ENCODE measurements at places on chromosomes 3 and 15.

- DNase-seq = no peak
These were observed 344.2 kb upstream of the PPP2R3A start for GRCh38 chr3:135621184-135621920.

DNA sequence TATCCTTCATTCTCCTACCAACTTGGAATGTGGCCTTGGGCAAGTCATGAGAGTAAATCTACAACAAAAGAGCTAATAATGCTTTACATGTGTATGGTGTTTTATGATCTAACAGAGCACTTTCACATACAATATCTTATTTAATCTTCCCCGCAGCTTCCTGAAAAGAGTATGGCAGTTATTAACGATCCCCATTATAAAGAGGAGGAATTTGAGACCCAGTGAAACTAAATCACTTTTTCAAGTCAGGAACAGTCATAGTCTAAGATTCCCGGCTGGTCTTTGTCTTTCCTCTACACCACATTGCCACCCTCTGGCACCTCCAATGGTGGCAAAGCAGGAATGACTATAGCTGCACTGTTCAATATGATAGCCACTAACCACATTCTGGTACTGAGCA lies 69.7 kb upstream of the CMSS1 start:
- DNase-seq = no peak

DNA sequence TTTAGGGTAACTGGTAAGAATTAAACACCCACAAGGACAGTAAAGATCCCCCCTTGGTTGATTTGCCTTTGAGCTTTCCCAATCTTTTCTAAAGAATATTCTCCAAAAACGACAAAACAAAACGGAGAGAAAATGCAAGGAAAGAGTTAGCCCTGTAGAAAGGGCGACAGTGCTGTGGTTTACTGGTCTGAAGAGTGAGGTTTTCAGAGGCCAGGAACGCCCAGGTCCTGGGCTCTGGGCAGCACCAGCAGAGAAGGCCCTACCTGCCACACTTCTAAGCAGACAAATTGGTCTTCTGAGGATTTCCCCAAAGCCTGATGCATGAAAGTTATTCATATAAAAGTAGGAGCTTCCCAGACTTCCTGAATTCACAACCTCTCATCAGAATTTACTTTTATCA lies 119.3 kb downstream of the KCNMB2 start:
- DNase-seq = no peak

- no peak for DNase-seq
These were observed 77.4 kb upstream of the PRR20G start for GRCh38 chr3:127365163-127365798.

GRCh38 chr15:62896380-62896866 lies 146.1 kb upstream of the TPM1 start:
- DNase-seq = no peak

- DNase-seq = no peak
These were observed 4.1 kb downstream of the VGLL3 start for GRCh38 chr3:86986671-86987420.

DNA sequence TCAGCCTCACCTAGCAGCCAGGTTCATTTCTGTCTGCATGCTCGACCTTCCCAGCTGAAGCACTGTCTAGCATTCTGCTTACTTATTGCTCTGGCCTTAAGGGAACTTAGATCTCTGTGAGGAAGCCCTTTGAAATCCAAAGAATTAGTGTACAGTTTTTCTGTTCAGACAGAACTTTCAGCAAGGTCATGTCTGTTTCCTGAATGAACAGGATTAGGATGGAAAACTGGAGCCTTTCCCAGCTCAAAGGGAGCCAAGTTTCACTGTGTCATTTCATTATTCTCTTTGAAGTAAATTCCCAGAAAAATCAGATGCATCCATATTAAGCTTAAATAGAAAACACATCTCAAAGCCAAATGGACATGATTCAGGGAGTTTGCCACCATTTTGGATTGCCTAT lies 457.3 kb upstream of the KCNMB2 start:
- DNase-seq = no peak

GRCh38 chr3:155391551-155391958 lies 98.1 kb upstream of the STRIT1 start:
- DNase-seq = no peak

- DNase-seq = no peak
These were observed 762 bp downstream of the CTNNB1 start for GRCh38 chr3:41199866-41200668.

DNA sequence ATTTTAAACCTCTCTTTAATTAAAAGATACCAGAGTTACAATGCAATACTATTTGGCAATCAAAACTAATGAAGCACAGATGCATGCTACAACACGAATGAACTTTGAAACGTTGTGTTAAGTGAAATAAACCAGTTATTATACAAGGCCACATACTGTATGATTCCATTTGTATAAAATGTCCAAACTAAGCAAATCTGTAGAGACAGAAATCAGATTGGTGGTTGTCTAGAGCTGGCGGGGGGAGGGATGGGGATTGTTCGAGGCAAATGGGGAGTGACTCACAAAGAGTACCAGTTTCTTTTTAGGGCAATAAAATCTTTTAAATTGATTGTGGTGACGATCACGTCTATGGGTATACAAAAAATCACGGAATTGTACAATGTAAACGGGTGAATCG lies 677.0 kb downstream of the NTRK3 start:
- DNase-seq = no peak

DNA sequence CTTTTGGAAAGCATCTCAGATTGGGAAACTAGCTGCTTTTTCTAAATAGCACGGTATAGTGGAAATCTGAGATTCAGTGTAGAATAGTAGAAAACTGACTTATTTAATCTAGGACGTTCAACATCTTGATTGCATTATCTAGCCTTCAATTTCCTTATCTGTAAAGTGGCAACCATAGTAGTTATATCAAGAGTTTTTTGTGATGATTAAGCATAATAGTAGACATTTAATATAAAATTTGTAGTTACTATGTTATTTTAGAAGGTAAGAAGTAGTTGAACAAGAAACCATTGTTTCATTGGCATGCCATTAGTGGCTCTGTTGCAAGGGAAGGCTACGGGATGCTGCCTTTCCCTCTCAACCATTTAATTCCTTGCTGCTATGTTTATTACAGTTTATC lies 367.3 kb downstream of the NAALADL2 start:
- DNase-seq = no peak

- DNase-seq = no peak
These were observed 73.2 kb upstream of the ARL6 start for GRCh38 chr3:97691354-97691753.

GRCh38 chr15:79170256-79170664 lies 79.7 kb upstream of the RASGRF1 start:
- no peak for DNase-seq

DNA sequence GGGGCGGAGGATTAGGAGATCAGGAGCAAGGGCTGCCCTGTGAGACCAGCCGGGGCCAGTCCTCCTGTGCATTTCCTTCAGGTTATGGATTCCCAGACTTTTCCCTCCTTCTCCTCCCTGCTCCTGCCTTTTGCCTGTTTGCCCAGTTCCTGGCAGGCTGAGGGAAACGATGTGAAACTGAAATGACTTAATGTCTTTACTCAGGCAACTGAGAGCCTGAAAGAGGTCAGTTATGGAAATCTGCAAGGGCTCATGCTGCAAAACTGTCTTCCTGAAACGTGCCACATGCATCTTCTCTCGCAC lies 57.2 kb downstream of the MESD start:
- no peak for DNase-seq

GRCh38 chr3:23663661-23664186 lies 142.0 kb upstream of the UBE2E1 start:
- no peak for DNase-seq

DNA sequence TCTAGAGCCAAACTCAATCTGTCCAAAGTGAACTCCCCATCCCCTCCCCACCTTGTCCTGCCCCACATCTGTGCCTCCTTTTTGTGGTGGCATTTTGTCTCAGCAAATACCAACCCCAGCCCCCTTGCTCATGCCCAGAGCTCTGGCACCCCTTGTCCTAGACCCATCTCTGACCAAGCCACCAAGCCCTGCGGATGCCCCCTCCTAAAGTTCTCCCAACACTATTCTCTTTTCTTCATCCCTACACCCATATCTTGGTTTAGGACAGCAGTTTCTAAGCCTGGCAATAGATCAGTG lies 17.7 kb downstream of the ACAA1 start:
- DNase-seq = no peak

GRCh38 chr3:31543375-31543774 lies 10.7 kb downstream of the STT3B start:
- no peak for DNase-seq

DNA sequence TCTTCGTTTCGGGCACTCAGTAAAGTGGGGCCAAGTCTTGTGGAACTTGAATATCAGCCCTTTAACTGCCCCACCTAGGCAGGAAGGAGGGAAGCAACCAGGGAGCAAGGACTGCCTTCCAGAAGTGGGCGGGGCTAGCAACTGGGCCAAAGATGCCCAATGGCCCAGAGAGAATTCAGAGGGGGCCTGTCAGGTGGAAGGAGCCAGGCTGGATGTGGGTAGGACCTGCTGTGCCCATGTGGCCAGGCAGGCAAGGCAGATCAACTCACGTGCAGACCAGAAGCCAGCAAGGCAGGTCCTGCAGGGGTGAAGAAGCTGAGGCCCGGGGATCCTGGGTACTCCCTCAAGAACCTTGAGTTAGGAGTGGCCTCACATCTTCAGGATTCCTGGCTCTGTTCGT lies 5.5 kb downstream of the MAP6D1 start:
- DNase-seq = no peak

GRCh38 chr3:117016378-117016777 lies 306.8 kb downstream of the TUSC7 start:
- no peak for DNase-seq

GRCh38 chr3:20999661-21000060 lies 751.3 kb downstream of the ZNF385D start:
- DNase-seq = no peak

GRCh38 chr3:64176461-64176996 lies 48.7 kb downstream of the PRICKLE2 start:
- DNase-seq = no peak

- DNase-seq = no peak
These were observed 61.9 kb downstream of the REC114 start for GRCh38 chr15:73504885-73505284.

GRCh38 chr3:195163719-195164572 lies 107.0 kb downstream of the XXYLT1 start:
- no peak for DNase-seq

GRCh38 chr3:142602619-142603385 lies 6.6 kb downstream of the PLS1 start:
- DNase-seq = no peak

DNA sequence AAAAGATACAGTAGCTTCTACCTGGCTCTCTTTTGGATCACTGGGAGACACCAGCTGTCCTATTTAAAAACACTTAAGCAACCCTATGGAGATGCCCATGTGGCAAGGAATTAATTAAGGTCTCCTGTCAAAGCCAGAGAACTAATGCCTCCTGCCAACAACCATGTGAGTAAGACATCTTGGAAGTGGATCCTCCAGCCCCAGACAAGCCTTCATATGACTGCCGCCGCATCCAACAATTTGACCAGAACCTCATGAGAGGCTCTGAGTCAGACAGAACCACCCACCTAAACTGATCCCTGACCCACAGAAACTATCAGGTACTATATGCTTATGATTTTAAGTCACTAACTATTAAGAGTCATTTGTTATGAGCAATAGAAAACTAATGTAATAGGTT lies 22.3 kb downstream of the IFT80 start:
- DNase-seq = no peak

DNA sequence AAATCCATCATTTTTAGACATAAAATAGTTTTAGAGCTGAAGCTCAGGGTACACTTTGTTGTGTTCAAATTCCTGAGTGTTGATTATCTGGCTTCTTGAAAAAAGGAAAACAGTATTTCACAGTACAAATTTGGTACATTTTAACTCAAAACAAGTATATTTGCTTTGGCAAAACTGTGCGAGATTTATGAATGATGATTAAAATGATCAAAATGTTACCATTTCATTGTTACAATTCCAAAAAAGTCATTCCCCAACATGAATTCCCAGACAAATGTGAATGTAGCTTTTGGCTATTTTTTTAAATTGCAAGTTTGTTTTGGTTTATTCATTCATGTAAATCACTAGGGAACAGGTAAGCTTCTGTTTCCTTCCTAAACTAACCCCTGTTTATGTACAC lies 347.4 kb upstream of the DCBLD2 start:
- no peak for DNase-seq

GRCh38 chr15:66154581-66154980 lies 99.0 kb downstream of the MEGF11 start:
- no peak for DNase-seq

DNA sequence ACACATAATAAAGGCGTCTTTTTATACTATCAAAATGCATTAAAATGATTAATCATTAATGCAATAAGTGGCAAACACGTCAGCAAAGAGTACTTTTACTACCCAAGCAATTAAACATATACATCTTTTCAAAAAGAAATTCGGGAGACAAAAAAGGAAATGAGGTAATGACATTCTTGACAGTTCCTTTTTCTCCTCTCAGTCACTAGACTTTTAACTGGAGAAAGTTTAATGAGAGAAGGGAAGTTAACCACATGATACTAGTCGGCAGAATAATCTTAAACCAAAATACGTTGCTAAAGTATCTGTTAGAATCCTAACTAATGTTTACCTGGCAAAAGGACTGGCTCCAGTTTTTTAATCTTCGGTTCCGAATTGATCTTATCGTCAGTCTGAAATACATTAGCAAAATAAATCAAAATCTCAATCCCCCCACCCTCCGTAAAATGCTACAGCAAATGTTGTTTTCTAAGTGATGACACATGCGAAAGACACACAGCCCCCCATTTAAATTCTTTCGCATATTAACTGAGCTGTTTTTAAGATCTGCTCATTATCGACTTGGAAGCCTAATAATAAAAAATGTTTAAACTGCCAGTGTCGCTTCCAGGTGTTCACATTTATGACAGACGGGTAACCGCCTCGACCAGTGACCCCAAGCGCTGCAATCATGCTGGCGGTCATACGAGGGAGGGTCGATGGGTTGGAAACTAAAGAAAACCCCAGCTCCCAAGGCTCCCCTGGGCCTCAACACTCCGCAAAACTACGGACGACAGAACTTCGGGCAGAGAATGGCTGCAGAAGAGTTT lies 778 bp downstream of the MTMR10 start:
- DNase-seq = peak; percentile 7

- no peak for DNase-seq
These were observed 22.6 kb downstream of the TGFBR2 start for GRCh38 chr3:30628901-30629590.

DNA sequence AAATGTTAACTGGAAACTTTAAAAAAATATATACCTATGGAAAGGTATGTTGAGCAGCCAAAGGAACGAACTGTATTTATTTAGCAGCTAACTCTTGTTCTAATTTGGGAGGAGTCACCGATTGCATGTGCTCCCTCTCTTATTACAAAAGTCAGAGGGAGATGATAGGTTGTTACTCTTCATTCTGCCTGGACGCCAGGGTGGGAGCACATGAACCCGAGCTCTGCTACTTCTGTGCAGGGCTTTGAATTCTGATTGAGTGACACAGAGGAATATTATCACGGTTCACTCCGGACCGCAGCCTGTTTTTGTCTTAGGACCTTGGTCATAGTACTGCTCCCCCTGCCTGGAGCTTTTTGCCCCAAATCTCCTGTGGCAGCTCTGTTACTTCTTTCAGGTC lies 36.9 kb upstream of the LRIG1 start:
- DNase-seq = no peak

Measured in activated T-cell treated with anti-CD3 and anti-CD28 coated beads for 4 hours (primary cell).